ENCODE measurements at places on chromosomes 16 and 17.

- no peak for DNase-seq
Observed at GRCh38 chr17:1000597-1001461, 3.9 kb downstream of the TIMM22 start.

DNA sequence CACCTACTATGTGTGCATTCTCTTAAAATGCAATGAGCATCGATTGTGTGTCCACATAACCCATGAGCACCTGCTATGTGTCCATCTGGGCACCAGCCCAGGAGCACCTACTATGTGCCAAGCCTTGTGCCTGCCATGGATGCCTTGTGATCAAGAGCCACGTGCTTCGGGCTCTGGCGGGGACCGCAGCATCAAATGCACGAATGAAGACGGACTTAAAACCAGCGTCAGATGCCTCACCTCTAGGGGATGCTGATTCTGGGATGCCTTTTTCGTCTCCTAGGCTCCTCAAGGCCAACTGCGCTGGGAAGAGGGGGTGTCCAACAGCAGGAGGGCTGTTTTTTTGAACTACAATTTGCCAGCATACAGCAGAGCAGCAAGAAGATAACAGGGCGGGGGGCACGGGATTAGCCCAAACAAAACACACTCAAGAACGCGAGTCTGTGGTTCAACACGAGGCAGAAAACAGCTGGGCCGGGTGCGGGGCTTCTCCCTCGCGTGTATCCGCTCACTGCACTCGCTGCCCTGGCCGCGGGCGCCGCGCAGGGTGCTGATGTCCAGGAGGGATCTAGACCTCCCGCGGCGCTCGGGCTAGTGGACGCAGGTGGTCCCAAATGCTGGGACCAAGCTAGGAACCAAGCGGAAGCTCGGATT, 1.2 kb upstream of the GLIS2 start:
- DNase-seq: no peak

GRCh38 chr17:13384626-13385025, 217.1 kb downstream of the HS3ST3A1 start:
- DNase-seq: no peak

- DNase-seq: peak; percentile 79
Observed at GRCh38 chr17:71975331-71975801, 145.5 kb upstream of the SOX9 start.

GRCh38 chr17:64385187-64386083, 5.2 kb downstream of the PECAM1 start:
- DNase-seq: peak; percentile 77

- DNase-seq: no peak
Observed at GRCh38 chr16:53052519-53053501, at the start of gene CHD9NB. Gene CHD9NB, minus strand, starts transcription at chr16:53052897. Its CDS starts 8,739 bp downstream, at chr16:53044158.

GRCh38 chr16:12965274-12965804, 63.9 kb downstream of the SHISA9 start:
- DNase-seq: no peak
